NCI-H2171 (cell line): ENCODE measurements at places on chromosomes 3 and 15.
A peak's percentile ranks its signal among the peaks of the same experiment; 100 is the strongest.

DNA sequence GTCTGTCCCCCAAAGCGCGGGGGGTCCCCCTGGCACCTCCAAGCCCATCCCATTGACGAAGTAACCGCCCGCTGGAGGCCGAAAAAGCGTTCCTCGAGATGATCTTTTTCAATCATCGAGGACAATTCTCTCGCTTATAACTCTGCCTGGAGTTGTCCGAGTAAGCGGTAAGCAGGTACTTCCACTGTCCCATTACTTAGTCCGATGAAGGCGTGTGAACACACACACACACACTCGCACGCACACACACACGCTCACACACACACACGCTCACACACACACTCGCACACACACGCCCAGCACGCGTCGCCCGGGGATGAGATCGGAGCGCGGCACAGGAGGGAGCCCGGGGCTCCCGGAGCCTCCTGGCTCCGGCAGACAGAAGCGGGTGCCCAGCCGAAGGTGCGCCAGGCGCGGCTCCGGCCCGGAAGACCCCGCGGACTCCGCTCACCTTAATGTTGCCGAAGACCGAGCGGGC lies 430 bp downstream of the SLCO2A1 start:
- no peak for DNase-seq

DNA sequence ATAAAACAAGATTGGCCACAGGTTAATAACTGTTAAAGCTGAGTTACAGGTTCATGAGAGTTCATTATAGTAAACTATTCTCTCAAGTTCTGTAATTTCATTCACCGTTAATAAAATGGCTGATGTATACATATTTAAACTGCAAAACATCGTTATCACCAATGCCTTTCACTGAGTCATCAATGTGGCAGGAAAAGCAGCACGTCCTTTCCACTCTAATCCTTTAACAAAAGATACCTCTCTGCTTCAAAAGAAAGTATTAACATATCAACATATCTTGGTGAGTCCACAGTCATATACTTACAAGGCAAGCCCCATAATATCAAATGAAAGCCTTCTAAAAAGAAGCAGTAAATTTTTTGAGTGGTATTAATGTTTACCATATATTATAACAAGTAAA lies 54.5 kb downstream of the UACA start:
- no peak for DNase-seq

GRCh38 chr15:53400986-53401385 lies 358.5 kb downstream of the WDR72 start:
- no peak for DNase-seq

- DNase-seq = no peak
Measured at GRCh38 chr3:34016925-34017587, 218.6 kb downstream of the PDCD6IP start.

DNA sequence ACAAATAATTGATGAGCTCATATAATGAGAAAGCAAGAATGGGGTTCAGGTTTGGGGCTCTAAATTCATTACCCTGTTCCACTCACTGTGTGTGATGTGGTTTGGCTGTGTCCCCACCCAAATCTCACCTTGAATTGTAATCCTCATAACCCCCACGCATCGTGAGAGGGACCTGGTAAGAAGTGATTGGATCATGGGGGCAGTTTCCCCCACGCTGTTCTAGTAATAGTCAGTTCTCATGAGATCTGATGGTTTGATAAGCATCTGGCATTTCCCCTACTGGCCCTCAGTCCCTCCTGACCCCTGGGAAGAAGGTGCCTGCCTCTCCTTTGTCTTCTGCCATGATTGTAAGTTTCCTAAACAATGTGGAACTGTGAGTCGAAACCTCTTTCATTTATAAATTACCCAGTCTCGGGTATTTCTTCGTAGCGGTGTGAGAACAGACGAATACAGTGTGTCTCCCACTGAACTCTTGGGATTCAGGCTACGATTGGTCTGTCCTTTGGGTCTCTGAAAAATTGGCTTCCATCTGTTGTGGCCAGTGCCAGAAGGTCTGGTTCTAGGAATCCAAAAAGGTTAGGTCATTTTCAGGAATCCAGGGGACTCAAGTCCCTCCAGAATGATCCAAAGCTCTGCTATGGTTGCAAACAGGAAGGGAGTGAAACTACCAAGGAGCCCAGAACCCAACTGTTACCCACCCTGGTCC lies 87.7 kb downstream of the XXYLT1 start:
- no peak for DNase-seq

GRCh38 chr3:186315581-186316354 lies 46.3 kb downstream of the DGKG start:
- DNase-seq = no peak

DNA sequence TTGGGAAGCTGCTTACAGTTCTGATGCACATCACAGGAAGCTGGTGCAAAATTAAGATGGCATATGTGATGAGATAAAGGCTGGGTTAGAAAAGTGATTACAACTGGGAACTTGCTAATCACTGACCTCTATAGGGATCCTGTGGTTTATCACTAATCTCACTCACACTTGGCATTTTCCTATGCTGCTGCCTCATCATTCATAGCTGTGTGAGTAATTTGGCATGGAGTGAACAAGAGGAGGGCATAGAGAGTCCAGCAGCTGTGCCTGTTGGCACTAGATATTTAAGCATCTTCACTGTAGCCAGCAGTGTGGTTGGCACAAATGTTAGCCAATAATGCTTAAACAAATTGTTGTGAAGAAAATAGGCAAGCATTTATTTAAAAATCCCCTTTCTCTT lies 217.7 kb upstream of the CGNL1 start:
- DNase-seq = no peak

DNA sequence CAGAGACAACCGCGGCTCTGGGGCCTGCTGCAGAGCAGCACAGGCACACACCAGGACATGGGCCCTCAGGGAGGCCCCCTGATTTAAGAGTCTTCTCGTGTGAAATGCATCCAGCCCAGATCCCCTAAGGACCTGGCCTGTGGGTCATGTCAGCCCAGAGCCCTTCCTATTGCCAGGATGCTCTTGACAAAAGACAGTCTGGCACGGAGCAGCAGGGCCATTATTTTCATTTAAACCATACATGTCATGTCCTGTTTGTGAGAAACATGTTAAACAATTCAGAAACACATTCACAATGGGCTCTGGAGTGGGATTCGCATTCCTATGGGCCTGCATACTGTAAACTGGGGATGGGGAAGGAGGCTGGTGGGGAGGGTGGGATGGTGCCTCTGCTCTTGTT lies 367.4 kb upstream of the WNT5A start:
- no peak for DNase-seq

GRCh38 chr3:10469441-10470119 lies 35.8 kb downstream of the ATP2B2 start:
- DNase-seq = peak; percentile 14
